NCI-H1436 (cell line): ENCODE measurements at places on chromosomes 2 and 18.
A peak's percentile ranks its signal among the peaks of the same experiment; 100 is the strongest.

DNA sequence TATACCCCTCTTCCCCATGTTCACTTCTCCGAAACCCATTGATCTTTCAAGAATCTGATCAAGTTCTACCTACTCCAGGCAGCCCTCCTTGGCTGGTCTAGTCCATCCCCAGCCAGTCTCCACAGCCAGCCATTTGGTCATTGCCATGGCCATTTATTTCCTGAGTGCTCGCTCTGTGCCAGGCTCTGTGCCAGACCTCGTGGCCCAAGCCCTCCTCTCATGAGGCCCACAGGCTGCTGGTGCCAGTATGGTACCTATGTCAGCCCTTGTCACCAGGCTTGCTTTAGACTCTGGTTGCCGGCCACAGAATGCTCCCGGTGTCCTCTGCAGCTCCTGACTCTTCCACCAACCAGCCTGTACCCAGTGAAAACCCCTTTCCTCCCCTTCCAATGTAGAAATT, 78.8 kb downstream of the CELF4 start:
- no peak for DNase-seq

- peak; percentile 24 for DNase-seq
Observed at GRCh38 chr2:152548111-152548875, 169.0 kb downstream of the PRPF40A start.

GRCh38 chr2:187982668-187983067, 309.0 kb upstream of the GULP1 start:
- no peak for DNase-seq

DNA sequence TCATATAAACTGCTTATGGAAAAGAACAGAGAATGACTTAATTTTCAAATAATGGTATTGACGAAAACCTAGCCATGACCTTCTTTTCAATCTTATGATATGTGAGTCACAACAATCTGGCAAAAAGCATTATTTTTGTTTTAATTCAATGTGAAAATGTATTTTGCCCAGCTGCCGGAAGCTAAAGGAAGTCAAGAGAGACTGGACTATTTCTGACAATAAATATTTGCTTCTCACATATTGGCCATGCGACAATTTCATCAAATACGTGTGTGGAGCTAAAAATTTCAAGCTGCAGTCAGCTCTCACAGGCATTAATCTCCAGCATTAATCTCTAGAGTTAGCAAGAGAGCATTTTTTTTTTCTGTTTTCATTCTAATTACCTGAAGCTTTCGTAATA, 881.0 kb downstream of the CPS1 start:
- DNase-seq = no peak

DNA sequence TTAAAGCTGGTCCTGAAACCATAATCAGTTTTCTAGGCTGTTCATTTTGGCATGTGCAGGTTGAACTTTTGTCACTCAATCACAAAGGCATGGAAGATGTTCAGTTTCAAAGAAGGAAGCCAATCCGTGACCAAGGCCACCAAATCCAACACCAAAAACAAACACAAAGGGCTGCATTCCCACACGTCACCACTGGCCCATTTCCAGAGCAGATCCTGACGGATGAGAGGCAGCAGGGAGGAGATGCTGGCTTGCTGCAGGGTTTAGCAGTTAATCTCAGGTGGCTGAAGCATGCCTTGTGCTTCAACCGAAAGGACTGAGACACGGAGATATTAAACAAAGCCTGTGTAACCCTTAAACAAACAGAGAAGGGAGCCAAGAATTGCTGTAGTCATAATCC, 191.9 kb upstream of the CTAGE1 start:
- DNase-seq = no peak

DNA sequence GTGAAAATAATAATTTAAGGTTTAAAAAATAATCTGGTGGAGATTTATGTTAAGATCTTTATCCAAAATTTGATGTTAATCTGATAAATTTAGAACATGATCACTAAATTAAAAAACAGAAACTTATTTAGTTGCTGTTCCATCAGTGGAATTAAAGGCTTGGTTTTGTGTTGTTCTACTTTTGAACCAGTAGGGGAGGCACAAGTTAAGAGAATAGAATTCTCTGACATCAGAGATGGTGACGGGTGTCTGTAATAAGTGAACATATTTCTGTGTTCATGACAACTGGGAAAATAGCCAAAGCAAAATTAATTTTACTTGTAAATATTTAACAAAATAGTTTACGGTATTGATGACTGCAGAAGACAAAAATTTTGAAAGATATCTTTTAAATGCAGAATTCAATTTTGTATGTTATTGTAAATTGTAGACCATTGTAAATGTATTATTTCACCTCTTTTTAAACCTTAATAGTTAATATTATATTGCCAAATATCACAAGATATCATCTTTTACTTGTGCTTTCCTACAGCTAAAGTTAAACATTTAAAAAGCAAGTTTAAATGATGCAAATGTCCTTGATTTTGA, 106.0 kb downstream of the UBR3 start:
- peak; percentile 50 for DNase-seq

- DNase-seq = no peak
Observed at GRCh38 chr2:226759768-226760167, 39.9 kb downstream of the IRS1 start.

GRCh38 chr2:174031226-174031625, 66.1 kb upstream of the SP3 start:
- no peak for DNase-seq
